ENCODE measurements at places on chromosomes 3 and 15.

GRCh38 chr15:73341886-73342600 is 26.7 kb downstream of the HCN4 start:
- no peak for DNase-seq

- DNase-seq = no peak
Measured at GRCh38 chr3:14353502-14353901, 48.9 kb upstream of the SLC6A6 start.

- no peak for DNase-seq
Measured at GRCh38 chr3:107892955-107893624, 197.7 kb downstream of the CD47 start.

- no peak for DNase-seq
Measured at GRCh38 chr3:27509376-27509775, 25.2 kb upstream of the SLC4A7 start.

Measured in GM20000 (cell line).